ENCODE measurements at places on chromosomes 12 and 14. TPM values are rescaled to one million over a fixed set of nuclear protein-coding genes. Genes with fewer than 3 reads are reported as not detected.

DNA sequence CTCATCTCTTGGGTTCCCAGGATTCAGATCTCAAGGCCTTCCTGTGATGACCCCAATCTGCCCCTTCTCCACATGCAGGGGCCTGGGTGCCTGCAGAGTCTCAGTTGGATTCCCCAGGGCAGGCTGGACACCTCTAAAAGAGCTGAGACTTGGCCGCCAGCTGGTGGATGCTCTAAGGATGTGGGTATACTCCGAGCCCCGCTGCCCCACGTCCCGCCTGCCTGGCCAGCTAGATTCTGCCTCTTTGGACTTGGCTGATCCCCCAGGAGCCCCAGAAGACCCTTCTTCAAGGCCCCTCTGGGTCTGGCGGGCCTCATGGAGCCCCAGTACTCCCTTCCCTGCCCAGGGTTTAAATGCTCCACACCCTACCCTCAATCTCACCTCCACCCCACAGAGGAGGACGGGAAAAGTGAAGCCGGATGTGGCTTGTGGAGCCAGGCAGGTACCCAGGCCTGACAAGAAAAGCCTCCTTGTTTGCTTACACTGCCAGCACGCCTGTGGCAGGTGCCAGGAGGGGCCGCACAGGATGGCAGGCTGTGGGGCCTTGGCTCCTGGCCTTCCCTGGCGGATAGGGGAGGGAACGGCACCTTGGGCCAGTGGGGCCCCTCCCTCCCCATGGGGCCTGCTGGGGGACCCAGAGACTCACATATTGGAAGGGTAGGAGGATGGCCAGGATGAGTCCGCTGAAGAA, 15.1 kb downstream of the FAIM2 start:
- DNase-seq = no peak

DNA sequence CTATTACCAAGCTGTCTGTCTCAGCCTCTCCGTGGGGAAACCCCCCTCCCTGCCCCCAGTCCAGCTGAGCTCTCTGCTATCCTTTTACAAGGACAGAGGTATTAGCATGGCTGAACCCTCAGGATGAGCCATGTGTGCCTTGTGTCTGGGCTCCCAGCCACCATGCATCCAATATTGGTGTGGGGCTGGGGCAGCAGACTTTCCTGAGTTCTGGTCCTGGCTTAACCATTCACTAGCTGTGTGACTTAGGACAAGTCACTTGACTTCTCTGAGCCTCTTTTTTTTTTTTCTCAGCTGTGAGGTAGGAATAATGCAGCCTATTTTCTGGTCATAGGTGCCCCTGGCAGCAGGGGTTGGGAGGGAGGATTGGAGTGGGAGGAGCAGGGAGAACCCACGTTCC, 17.1 kb upstream of the CYP46A1 start:
- DNase-seq = no peak

C1S gene
- total RNA-seq = 99.0 TPM

DNA sequence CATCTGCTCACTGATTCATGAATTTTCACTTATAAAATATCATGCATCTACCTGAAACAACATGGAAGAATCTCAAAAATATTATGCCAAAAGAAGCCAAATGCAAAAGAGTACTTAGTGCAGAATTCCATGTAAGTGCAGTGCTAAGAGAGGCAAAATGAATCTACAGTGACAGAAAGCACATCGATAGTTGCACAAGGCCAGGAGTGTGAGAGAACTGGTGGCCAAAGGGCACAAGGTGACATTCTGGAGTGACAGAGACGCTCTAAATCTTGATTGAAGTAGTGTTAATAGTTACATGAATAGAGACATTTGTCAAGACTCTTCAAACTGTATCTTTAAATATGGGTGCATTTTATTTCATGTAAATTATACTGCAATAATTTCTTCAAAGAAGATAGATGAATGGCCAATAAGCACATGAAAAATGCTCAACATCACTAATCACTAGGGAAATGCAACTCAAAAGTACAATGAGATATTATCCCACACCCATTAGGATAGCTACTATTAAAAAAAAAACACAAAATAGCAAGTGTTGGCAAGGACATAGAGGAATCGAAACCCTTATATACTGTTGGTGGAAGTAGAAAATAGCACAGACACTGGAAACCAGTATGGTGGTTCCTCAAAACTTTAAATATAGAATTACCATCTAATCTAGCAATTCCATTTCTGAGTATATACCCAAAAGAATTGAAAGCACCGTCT, 71.7 kb upstream of the KICS2 start:
- DNase-seq = no peak

DNA sequence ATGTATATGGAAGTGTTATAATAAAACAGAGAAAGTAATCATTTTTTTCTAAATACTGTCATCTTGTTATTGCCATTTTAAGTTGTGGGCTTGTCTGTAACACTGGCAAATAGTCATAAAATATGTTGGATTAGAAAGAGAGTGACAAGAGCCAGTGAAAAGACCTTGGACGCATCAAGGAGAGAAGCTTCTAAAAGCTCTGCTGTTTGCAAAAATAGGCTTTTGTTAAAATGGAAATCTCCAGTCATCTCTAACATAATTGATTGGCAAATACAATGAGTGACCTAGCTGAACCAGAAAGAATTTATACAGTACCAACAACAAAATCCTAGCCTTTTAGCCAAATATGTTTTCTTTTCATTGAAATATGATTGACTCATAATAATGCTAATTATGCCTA, 245.8 kb upstream of the RMST start:
- no peak for DNase-seq
